Esophagus (tissue), 2 donors: ENCODE measurements at places on chromosomes 7 and 10. TPM values are rescaled to one million over a fixed set of nuclear protein-coding genes. Genes with fewer than 3 reads are reported as not detected.

UCMA gene
- not detected for polyA plus RNA-seq

PRDX3 gene
- polyA plus RNA-seq = 82.2 TPM

DNMBP gene
- polyA plus RNA-seq = 5.4 TPM

CLRN3 gene
- polyA plus RNA-seq = not detected

DNAJC12 gene
- polyA plus RNA-seq = 0.75 TPM

JMJD1C gene
- 49.1 TPM for polyA plus RNA-seq

FAM25A gene
- polyA plus RNA-seq = 503 TPM

GIMAP4 gene
- polyA plus RNA-seq = 4.6 TPM

SDHAF3 gene
- polyA plus RNA-seq = 10.1 TPM

TAC1 gene
- not detected for polyA plus RNA-seq
